ENCODE measurements at places on chromosomes 4 and X.
A peak's percentile ranks its signal among the peaks of the same experiment; 100 is the strongest.

GRCh38 chr4:147381749-147382148 is 99.1 kb upstream of the EDNRA start:
- DNase-seq = no peak

DNA sequence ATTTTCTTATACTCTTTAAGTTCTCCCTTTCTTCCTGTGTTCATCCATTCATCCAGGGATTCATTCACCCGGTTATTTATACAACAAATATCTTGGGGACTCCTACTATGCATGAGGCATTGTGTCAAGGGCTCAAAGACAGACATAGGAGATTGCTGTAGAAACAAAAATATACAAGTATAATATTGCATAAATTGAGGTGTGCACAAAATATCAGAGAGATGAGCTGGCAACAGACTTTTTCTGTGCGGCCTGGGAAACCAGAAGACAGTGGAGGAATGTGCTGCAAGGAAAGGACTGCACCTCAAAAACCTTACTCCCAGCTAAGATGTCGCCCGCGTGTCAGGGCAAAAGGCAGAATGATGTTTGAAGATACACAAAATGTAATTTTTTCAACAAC is 9.6 kb downstream of the OTOP1 start:
- peak; percentile 6 for DNase-seq

- DNase-seq = no peak
Measured at GRCh38 chr4:11919316-11919715, 490.6 kb upstream of the HS3ST1 start.

DNA sequence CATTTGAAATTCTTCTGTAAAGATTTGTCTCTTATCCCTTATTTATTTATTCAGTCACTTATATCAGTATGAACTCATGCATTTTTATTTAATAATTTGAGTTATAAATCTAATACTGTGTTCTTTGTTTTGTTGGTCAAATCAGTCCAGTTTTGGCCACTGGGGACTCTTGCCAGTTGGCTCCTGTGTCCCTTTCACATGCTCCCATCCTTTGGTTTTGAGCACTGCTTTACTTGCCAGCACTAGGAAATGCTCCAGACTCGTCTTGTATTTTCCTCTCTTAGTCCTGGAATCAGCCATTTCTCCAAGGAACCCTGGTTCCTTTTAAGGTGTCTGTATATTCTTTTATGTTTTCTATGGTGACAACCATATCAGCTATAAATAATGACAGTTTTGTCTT is 28.1 kb downstream of the KANTR start:
- DNase-seq = no peak

GRCh38 chr4:117784266-117784665 is 250.0 kb upstream of the NDST3 start:
- no peak for DNase-seq

All from fibroblast of skin of scalp (primary cell).